ENCODE measurements at places on chromosomes 13 and 19. TPM values are rescaled to one million over a fixed set of nuclear protein-coding genes. Genes with fewer than 3 reads are reported as not detected.

- DNase-seq = peak; percentile 76
These were observed 170.0 kb downstream of the NUFIP1 start for GRCh38 chr13:44819245-44819644.

DNA sequence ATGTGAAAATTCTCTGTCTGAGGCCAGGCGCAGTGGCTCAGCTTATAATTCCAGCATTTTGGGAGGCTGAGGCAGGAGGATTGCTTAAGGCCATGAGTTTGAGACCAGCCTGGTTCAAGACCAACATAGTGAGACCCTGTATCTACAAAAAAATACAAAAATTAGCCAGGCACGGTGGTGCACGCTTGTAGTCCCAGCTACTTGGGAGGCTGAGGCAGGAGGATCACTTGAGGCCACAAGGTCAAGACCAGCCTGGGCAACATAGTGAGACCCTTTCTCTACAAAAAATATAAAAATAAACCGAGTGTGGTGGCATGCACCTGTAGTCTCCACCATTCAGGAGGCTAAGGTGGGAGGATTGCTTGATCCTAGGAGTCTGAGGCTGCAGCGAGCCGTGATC is 2.2 kb upstream of the FCGBP start:
- DNase-seq = no peak

GRCh38 chr19:13033819-13034611 is 38.7 kb downstream of the NFIX start:
- DNase-seq = peak; percentile 80

- no peak for DNase-seq
These were observed 20.9 kb downstream of the MBD3L2B start for GRCh38 chr19:7000333-7000732.

GRCh38 chr13:35716186-35716585 is 239.7 kb upstream of the MAB21L1 start:
- no peak for DNase-seq

Gene FGF21
- total RNA-seq = not detected

GRCh38 chr19:18292810-18293641 is 11.6 kb upstream of the JUND start:
- DNase-seq = peak; percentile 95

DNA sequence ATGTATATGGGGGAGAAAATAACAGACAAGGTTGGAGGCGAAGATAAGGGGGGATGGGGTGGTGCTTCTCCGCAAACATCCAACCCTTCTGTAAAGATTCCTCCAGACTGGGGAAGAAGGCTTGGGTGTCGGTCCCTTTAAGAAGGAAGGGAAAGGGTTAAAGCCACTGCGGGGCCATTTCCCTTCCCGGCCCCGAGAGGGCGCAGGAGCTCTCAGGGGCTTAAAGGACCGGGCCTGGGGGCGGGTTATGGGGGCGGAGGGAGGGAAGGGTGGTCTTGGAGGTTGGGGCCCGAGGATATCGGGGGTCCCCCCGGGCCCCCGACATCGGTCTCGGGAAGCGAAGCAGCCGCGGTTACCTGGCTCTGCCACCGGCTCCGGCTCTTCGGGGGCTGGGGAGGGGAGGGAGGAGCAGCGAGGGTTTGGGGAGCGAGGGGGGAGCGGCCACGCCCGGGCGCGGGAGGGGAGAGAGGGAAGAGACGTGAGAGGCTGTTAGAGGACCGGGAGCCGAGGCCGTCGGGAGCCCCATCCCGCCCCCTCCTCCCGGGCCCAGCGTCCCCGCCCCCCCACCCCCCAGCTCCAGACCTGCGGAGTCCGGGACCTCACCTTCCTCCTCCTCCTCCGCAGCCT is 2.8 kb downstream of the TNNT1 start:
- peak; percentile 86 for DNase-seq

DNA sequence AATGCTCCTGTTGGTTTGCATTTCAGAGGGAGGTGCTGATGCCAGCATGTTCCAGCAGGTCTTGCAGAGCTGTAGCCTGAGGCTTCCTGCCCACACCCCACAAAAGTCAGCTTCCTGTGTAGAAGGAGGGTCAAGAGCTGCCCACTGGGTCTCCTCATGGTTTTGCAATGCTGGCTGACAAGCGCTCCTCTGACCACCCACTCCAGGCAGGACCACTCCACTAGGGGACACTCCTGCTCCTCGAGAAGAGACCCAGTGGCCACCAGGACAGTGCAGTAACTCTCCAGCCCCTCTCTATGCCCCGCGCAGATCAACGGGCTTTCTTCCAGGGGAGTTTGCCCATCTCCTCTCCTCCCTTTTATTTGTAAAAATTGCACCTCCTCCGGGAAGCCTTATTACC is 72.9 kb upstream of the UQCRFS1 start:
- DNase-seq = no peak

DNA sequence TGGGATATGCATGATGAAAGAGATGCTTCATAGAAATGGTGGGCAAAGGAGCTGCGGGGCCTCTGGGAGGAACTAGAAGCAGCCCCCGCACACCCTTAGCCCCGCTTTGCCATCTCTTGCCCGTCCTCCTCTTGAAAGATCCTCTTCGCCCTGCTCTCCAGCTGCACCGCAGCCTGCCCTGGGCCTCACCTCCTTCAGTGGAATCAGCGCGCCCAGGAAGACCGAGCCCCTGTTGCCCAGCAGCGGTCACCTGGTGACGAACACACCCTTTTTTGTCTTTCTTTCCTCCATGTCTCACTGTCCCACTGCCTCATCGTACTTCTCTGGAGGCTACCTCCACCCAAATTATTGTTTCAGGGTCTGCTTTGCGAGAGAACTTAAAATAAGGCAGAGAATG is 807.6 kb downstream of the UQCRFS1 start:
- DNase-seq = no peak

- DNase-seq = no peak
These were observed 77.3 kb downstream of the ZIC5 start for GRCh38 chr13:99894105-99894839.

- DNase-seq = peak; percentile 93
These were observed 73.4 kb downstream of the RYR1 start for GRCh38 chr19:38506723-38507550.

GRCh38 chr13:71624653-71625600 is 242.1 kb downstream of the DACH1 start:
- DNase-seq = no peak

Gene SBSN
- total RNA-seq = 12.1 TPM

GRCh38 chr13:48159401-48159800 is 64.5 kb upstream of the MED4 start:
- no peak for DNase-seq

GRCh38 chr13:40317980-40318327 is 348.5 kb downstream of the FOXO1 start:
- DNase-seq = no peak

GRCh38 chr13:90565985-90566713 is 781.3 kb upstream of the MIR17HG start:
- DNase-seq = no peak

Gene MAB21L1
- 1.5 TPM for total RNA-seq

Gene CDX2
- total RNA-seq = not detected

Gene KLHL1
- total RNA-seq = not detected

DNA sequence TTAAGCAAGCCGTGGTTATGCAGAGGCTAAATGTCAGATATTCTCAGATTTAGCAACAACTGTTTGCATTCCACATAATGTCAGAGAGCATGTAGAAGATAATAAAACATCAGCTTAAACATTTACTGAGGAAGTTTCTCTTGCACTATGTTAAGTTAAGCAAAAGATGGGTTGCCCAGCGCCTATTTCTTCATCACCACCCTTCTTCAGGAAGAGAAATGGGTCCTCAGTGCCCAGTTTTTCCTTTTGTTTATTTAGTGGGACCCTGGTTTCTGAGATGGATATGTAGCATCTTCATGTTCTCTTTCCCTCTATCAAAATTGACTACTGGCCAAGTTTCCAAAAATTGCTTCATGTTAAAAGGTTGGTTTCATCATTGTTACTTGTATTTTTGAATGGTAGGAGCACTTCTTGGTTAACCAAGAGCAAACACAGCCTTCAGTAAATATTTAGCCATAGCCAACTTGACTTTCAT is 356.8 kb downstream of the RFC3 start:
- DNase-seq = peak; percentile 31

- DNase-seq = peak; percentile 93
These were observed 16.2 kb upstream of the AP1M2 start for GRCh38 chr19:10603084-10603872.

Gene MBD3L2
- total RNA-seq = not detected

Gene LINGO3
- not detected for total RNA-seq

Gene SYT5
- total RNA-seq = not detected

GRCh38 chr19:40755248-40755624 is 4.2 kb downstream of the SNRPA start:
- DNase-seq = no peak

Gene PLVAP
- total RNA-seq = not detected

DNA sequence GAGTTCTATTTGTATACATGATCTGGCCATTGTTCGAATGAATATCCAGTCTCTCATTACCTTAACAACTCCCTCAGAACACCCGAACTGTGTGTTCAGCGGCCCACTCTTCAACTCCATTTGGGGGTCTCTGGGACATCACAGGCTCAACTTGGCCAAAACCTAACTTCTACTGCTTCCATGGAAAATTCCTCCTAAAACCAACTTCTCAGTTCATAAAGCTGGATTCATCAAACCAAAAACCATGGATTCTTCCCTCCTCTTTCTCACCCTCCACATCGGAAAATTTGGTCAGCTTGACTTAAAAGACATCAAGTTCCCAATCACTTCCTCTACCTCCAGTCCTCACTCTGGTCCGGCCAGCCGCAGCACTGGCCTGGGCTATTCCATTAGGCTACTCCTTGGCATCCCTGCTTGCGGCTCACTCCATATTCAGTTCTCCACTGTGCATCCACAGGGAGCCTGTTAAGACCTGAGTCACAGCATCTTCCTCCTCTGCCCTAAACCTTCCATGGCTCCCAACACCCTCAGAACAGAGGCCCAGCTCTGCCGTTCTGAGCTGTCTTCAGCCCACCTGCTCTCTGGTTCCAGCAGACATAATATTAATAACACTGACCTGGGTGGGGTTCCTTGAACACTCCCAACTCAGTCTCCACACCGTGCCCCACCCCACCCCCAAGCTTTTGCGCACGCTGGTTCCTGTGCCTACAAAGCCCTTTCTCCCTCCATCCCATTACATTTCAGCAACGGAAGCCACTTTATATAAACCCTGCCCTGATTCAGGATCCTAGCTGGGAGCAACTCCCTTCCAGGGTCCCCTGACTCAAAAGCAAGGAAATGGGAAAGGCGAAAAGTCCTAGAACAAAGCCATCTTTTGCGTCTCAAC is 1.1 kb downstream of the ZNF792 start:
- peak; percentile 79 for DNase-seq

Gene IL17D
- total RNA-seq = 2.1 TPM

DNA sequence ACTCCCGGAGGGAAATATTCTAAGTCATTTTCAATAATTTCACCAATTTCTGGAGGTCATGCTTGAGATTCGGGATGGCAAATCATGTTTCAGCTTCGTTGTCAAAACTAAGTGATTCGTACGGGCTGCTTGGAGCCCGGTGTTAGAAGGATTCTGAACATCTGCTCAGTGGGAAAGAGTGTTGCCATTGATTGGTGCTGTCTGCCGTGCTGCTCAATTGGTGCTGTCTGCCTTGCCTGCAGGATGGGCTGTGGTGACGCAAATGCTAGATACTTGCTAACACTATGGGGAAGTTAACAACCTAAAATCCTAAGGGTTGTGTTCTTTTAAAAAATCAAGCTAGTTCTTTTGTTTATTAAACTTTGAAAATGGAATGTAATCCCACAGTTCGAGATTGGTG is 17.3 kb upstream of the CACNG8 start:
- DNase-seq = no peak

- no peak for DNase-seq
These were observed 240.4 kb downstream of the KCNRG start for GRCh38 chr13:50255639-50256038.

GRCh38 chr13:64928696-64929499 is 2301.2 kb downstream of the PCDH9 start:
- no peak for DNase-seq

DNA sequence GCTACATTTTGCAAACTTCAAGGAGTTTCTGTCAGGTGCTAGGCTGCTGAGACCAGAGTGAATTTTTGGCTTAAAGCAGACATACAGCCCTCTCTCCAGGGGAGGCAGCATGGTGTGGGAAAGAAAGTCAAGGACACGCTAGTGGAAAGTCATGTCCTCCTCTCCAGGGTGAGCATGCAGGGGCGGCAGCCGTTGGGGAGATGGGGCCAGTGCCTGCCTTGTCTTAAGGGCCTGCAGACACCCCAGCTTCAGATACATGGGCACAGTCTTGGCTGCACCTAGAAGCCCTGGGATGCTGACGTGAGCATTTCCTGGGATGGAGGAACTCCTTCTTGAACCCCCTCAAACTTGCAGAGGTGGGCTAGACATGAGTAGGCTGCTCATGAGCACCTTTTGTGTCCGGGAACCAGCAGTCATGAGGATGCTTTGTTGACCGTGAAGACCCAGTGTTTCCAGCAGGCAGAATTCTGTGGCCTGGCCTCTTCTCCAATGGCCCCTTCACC is 43.3 kb upstream of the PEPD start:
- DNase-seq = no peak

DNA sequence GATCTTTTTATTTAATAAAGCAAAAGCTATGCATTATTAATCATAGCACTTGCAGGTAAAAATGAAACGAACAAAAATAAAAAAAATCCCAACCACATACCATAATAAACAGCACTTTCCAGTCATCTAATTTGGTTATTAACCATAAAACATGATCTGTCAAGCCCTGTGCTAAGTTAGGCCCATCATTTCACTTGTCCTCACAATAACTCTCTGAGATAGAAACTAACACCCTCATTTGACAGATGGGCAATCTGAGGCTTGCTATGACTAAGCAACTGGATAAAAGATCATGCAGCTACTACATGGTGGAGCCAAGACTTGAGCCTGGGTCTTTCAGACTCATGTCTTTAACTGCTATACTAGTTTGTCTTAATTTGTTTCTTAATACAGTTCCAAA is 21.8 kb downstream of the PROSER1 start:
- no peak for DNase-seq

DNA sequence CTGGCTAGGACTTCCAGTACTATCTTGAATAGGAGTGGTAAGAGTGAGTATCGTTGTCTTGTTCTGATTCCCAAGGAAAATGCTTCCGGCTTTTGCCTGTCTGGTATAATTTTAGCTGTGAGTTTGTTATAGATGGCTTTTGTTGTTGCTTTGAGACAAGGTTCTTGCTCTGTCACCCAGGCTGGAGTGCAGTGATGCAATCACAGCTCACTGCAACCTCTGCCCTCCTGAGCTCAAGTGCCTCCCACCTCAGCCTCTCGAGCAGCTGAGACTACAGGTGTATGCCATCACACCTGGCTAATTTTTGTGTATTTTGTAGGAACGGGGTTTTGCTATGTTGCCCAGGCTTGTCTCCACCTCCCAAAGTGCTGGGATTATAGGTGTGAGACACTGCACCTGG is 6.1 kb upstream of the ZNF543 start:
- no peak for DNase-seq

Measured in osteoblast (primary cell).